ENCODE measurements at places on chromosomes 2 and 18. TPM values are rescaled to one million over a fixed set of nuclear protein-coding genes. Genes with fewer than 3 reads are reported as not detected.

DNA sequence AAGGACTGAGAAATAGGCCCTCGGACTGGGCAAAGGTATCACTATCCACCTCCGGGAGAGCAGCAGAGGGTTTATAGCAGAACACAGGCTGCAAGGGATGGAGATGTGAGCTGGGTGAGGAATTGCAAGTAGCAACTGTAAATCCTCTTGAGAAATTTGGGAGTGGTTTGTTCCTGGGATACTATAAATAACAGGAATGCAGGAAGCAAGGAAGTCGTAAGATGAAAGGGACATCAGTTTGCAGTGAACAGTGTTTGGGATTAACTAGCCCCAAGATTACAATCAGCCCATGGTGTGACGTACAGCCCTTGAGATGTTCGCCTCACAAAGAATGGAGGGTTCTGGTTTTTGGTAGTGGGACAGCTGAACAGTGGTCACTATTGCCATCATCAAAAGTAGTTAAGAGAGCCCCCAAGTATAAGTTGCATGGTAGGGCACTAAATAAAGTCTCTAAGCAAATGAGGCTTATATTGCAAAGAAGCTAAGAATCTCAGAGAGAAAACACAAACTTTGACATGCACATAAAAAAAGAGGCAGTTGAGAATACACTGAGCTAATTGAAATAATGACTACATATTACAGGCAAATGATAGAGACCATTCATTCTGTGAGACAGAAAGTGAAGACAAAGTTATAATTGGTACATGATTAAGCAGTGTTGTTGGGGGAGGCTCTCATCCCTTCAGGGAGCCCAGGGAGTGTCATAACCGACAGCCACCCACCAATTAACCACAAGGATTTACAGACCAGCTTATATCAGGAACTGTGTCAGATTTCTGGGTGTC is 362.5 kb upstream of the ACVR2A start:
- H3K27ac ChIP-seq = no peak overlapping the region
- no peak for DNase-seq
- H3K4me3 ChIP-seq = no peak overlapping the region

- H3K4me3 ChIP-seq = no peak overlapping the region
- no peak overlapping the region for H3K27ac ChIP-seq
- no peak for DNase-seq
- H3K27me3 ChIP-seq = peaks cover 2% of the 10 kb centered on the region
- no peaks in the 10 kb centered on the region for H3K4me1 ChIP-seq
- no peaks in the 10 kb centered on the region for H3K36me3 ChIP-seq
Observed at GRCh38 chr2:170436077-170436943, 258.4 kb downstream of the MYO3B start.

CD302 gene
- 0.41 TPM for total RNA-seq

TMEM247 gene
- total RNA-seq = not detected

TUBA3E gene
- total RNA-seq = not detected

ANKRD36C gene
- 24.7 TPM for total RNA-seq
